ENCODE measurements at places on chromosomes 3 and 15. TPM values are rescaled to one million over a fixed set of nuclear protein-coding genes. Genes with fewer than 3 reads are reported as not detected.

AP4E1 gene
- 18.6 TPM for total RNA-seq

CLDN18 gene
- total RNA-seq: not detected

GATA2 gene
- 0.85 TPM for total RNA-seq

GP5 gene
- total RNA-seq: 1.1 TPM
